Globus pallidus (tissue), 1 donor: ENCODE measurements at places on chromosomes 2 and 18.

- no peak for DNase-seq
These were observed 108.4 kb upstream of the COPS8 start for GRCh38 chr2:236977063-236977851.

DNA sequence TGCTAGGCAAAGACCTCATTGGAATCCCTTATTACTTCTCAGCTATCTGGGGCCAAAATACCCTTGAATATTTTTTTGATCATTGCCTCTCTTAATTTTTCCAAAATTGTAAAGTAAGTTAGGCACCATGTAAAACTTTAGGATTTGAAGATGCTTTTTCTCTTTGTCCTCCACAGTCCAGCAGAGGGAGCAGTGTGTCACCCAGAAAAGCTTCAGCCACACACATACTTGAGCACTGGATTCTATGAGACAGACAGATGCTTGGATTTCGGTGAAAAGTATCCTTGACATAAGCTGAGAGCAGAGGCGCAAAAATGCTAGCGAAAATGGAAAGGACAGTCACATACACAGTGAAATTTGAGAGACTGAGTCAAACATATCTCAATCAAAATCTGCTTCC lies 74.7 kb upstream of the KCNJ3 start:
- peak; percentile 56 for DNase-seq

GRCh38 chr2:201880579-201880978 lies 74.2 kb downstream of the CDK15 start:
- no peak for DNase-seq

DNA sequence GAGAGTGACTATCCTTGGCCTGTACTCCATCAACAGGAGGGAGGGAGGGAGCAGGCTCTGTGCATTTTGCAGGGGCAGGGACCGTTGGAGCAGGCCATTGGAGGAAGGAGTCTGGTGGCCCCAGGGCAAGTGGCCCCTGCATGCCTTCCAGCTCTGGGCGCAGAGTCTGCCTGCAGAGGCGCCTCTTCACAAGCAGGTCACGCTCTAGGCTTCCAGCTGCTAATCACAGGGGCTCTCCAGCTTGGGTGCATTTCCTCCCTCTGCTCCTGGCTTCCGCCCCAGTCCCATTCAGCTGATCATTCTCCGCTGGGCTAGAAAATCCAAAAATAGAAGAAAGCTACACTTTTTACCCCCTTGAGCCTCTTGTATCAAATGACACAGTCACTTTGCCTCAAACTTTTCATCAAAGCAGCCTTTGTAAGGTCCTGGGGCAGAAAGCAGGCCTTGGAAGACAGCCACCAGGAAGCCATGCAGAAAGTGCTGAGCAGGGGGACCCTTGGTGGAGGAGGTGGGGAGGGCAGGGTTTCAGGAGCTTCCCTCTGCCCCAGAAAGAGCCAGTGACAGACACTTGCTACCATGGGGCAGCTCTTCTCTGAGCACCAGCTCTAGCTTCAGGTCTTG lies 11.3 kb downstream of the TMEM247 start:
- peak; percentile 87 for DNase-seq

GRCh38 chr2:25557179-25558036 lies 116.0 kb downstream of the DTNB start:
- DNase-seq: no peak
